ENCODE measurements at places on chromosomes 3 and 15.

DNA sequence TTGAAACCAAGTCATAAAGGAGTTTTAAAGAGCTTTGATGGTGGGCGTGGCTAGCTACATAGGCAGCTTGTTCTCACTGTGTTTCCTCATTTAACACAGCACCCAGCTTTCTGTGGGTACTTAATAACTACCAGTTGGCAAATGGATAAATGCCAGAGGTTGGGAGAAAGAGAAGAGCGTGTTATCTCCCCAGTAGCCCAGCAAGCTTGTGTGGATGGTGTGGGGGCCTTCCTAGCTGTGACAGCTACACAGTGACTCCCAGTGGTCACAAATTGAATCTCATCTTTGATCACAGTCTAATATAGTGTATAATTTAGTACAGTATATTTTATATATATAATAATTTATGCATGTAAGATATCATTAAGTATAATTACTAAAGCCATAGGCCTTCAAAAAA lies 984.1 kb downstream of the EPHA3 start:
- DNase-seq = no peak

DNA sequence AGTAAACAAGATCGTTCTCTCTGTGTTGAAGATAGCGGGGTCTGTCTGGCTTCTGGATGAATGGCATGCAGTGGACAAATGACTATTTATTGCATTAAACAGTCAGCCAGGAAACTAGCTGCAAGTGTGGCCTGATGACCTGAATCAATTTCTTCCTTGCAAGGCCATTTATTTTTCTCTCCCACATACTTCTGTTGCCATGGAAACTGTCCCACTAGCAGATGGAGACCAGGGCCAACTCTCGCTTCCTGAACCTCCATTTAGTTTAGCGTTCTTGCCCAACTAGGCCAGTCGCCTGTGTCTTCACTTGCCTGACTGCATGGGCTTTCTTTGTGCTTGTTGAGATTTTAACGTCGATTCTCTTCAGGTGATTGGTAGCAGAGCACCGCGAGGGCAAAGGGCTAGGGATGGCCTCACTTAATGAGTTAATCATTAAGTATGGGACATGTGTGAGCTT lies 27.6 kb downstream of the LMCD1 start:
- no peak for DNase-seq

- DNase-seq = no peak
These were observed 34.6 kb downstream of the MYO5C start for GRCh38 chr15:52261026-52261425.

GRCh38 chr3:156648086-156648485 lies 26.3 kb upstream of the TIPARP start:
- DNase-seq = no peak

DNA sequence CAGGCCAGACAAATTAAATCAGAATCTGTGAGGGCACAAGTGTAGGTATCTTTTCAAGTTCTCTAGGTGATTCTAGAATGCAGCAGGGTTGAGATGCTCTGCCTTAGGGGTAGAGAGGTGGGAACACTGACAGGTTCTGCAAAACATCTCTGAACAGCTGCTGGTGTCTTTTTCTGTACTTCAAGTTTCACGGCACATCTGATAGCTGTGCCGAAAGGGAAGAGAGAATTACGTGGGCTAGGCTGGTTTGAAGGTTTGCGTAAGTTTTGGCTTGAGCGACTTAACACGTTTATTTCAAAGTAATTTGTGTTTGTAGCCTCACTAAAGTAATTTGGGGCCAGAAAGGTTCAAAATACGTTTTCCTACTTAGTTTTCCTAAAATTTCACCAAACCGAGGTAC lies 22.5 kb downstream of the PXK start:
- no peak for DNase-seq

- DNase-seq = no peak
These were observed 48.2 kb downstream of the TRIM42 start for GRCh38 chr3:140726066-140726465.

DNA sequence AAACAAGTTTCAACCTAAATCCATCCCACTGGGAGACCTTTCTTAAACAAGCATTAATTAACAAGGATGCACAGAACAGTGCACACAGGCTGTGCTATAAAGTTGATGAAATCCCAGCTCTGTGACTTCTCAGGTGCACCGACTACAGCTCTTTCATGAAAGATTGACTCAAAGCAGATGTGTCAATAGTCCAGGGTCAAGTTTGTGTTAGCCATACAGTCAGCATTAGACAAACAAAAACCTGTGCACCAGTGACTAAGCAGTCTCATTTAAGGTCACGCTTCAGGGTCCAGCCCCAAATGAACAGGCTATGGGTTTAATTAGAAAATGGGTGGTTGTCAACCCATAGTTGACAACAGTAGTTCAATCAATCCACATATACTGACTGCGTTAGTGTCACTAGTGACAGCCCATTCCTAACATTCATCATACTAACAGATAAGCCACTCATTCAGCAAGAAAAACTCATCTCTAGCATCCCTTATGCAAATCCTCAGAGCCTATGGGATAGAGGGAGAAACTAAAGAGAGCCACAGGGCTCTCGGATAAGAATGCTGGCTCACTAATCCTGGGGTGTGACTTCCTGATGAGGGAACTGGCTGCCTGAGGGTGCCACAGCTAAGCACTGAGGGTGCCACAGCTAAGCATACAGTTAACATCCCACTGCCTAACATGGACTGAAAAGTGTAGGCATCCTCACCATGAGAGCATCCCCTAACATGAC lies 84.1 kb downstream of the WNT5A start:
- DNase-seq = no peak

GRCh38 chr3:43296565-43296964 lies 10.2 kb downstream of the SNRK start:
- peak; percentile 49 for DNase-seq

DNA sequence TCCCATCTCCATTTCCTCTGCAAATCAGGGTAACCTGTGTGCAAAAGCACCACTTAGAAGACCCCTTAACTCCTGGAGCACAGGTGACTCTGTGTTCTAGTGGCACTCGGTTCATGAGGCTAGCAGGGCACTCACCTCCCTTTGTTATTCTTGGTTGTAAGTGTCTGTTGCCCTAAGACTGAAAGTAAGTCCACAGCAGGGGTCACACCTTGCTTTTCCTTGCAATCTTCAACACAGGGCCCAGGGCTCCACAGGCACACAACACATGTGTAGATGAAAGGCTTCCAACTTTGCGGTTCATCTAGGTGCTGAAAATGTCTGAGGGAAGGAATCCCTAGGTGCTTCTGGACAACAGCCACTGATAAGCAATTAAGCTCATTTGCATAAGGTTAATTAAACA lies 2.9 kb downstream of the RNU6-1 start:
- no peak for DNase-seq

- DNase-seq = no peak
These were observed 413.9 kb downstream of the RBMS3 start for GRCh38 chr3:29694783-29695182.

Measured in stimulated activated CD8-positive, alpha-beta memory T cell treated with anti-CD3 and anti-CD28 coated beads, Interleukin-4, amount 100 ng/mL, for 48 hours (primary cell).